Smooth muscle cell of the coronary artery (primary cell): ENCODE measurements at places on chromosomes 6 and 20. TPM values are rescaled to one million over a fixed set of nuclear protein-coding genes. Genes with fewer than 3 reads are reported as not detected.

Gene HTR1B
- total RNA-seq = 0.08 TPM in 1 of 2 replicates, not detected in the other

Gene AK9
- 2.2 and 7.0 TPM in 2 replicates for total RNA-seq

Gene PTPRA
- total RNA-seq = 22.8 and 30.8 TPM in 2 replicates

Gene LY6G6F
- not detected in 2 replicates for total RNA-seq

Gene FAXC
- 0.15 and 0.23 TPM in 2 replicates for total RNA-seq

Gene BAK1
- 10.5 and 19.7 TPM in 2 replicates for total RNA-seq

Gene LPA
- not detected in 2 replicates for total RNA-seq

Gene BHLHE23
- total RNA-seq = not detected in 2 replicates

Gene CFB
- total RNA-seq = 15.0 and 108 TPM in 2 replicates

Gene SNAP25
- total RNA-seq = not detected in 2 replicates

Gene SAMD10
- total RNA-seq = 0.23 and 0.45 TPM in 2 replicates

Gene RAMACL
- total RNA-seq = 0.98 and 1.1 TPM in 2 replicates

Gene HNF4A
- total RNA-seq = not detected in 2 replicates

Gene PRSS16
- not detected in 2 replicates for total RNA-seq

Gene PPP1R14C
- 0.90 and 3.2 TPM in 2 replicates for total RNA-seq

Gene DSN1
- total RNA-seq = 5.9 and 9.5 TPM in 2 replicates

Gene SCRT2
- not detected in 2 replicates for total RNA-seq

Gene CYP21A2
- total RNA-seq = 0.08 TPM in 1 of 2 replicates, not detected in the other

Gene KHDC1
- total RNA-seq = 3.2 and 5.4 TPM in 2 replicates

Gene ARHGAP40
- not detected in 2 replicates for total RNA-seq

Gene ADGRF5
- 0.23 and 5.1 TPM in 2 replicates for total RNA-seq

Gene LCA5
- total RNA-seq = 2.1 and 5.3 TPM in 2 replicates

Gene FILIP1
- total RNA-seq = 0.35 and 0.45 TPM in 2 replicates

Gene CCN6
- total RNA-seq = not detected in 2 replicates

Gene RAB5IF
- 27.5 and 50.7 TPM in 2 replicates for total RNA-seq

Gene TBX18
- 44.2 and 46.7 TPM in 2 replicates for total RNA-seq

Gene CDSN
- total RNA-seq = not detected in 2 replicates

Gene TRIM15
- not detected in 2 replicates for total RNA-seq

Gene PROKR2
- total RNA-seq = not detected in 2 replicates

Gene MEI4
- total RNA-seq = not detected in 2 replicates

Gene MATN4
- 0.23 TPM in 1 of 2 replicates, not detected in the other for total RNA-seq

Gene BEND6
- total RNA-seq = 5.6 and 6.1 TPM in 2 replicates

Gene LKAAEAR1
- not detected in 2 replicates for total RNA-seq

Gene OPRL1
- total RNA-seq = 1.5 and 2.3 TPM in 2 replicates

Gene BNIP5
- total RNA-seq = not detected in 2 replicates

Gene STMND1
- total RNA-seq = not detected in 2 replicates

Gene LAMA4
- 68.1 and 651 TPM in 2 replicates for total RNA-seq

Gene THBS2
- total RNA-seq = 1,023 and 3,001 TPM in 2 replicates

Gene MRAP2
- 1.7 and 6.3 TPM in 2 replicates for total RNA-seq

Gene NKAPL
- 0.75 and 1.4 TPM in 2 replicates for total RNA-seq

Gene EPPIN
- not detected in 2 replicates for total RNA-seq

Gene ADGRB3
- total RNA-seq = under 0.01 TPM in 1 of 2 replicates, not detected in the other

Gene PTCRA
- total RNA-seq = 0.53 TPM in 1 of 2 replicates, not detected in the other

Gene SLC4A11
- total RNA-seq = 0.83 and 1.2 TPM in 2 replicates

Gene LHFPL5
- not detected in 2 replicates for total RNA-seq

Gene NUP153
- total RNA-seq = 8.9 and 11.5 TPM in 2 replicates

Gene HTR1E
- not detected in 2 replicates for total RNA-seq
